ENCODE measurements at places on chromosomes 11 and 22. TPM values are rescaled to one million over a fixed set of nuclear protein-coding genes. Genes with fewer than 3 reads are reported as not detected.
A peak's percentile ranks its signal among the peaks of the same experiment; 100 is the strongest.

DNA sequence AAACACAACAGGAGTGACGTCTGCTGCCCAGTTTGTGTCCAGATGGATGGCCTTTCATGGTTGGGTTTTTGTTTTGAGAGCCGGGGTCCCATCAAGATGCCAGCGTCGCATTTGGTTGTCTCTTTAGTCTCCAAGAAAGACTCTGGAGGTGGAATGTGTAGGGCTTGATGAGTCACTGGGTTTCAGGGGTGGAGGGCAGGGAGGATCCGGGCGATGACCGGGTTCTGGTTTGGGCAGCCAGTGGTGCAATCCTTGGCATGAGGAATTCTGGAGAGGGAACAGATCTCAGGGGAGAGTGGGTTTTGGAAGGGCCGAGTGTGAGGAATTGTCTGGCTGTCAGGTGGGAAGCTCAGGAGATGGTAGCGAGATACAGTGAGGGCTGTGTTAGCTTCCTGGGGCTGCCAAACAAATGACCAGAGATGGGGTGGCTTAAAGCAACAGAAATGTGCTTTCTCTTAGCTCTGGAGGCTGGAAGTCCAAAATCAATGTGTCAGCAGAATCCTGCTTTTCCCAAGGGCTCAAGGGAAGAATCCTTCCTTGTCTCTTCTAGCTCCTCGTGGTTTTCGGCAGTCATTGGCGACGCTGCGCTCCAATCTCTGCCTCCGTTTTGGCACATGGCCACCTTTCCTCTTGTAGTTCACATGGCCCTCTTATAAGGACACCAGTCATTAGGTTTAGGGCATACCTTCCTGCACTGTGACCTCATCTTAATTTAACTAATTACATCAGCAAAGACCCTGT, 26.4 kb upstream of the PPFIA1 start:
- DNase-seq: no peak
- H3K27ac ChIP-seq: no peak overlapping the region
- no peaks in the 10 kb centered on the region for H3K27me3 ChIP-seq
- H3K4me3 ChIP-seq: no peak overlapping the region
- H3K4me1 ChIP-seq: no peaks in the 10 kb centered on the region
- no peaks in the 10 kb centered on the region for H3K36me3 ChIP-seq

DNA sequence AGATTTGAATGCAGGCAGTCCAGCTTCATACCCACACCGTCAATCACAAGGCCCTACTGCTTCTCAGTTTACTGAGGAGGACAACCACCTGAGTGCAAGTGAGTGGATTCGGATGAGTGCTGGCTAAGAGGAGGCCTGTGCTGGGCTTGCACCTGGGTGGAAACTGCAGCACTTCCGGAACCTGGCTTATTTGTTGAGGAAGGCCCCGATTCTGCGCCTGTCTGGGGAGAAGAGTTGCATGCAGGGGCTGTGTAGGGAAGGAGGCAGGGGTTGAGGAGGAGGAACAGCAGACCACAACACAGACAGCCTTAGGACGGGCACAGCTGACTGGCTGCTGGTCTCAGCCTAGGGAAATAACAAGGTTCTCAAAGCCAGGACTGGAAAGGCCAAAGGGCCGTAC, 20.8 kb downstream of the ABTB2 start:
- H3K36me3 ChIP-seq: no peaks in the 10 kb centered on the region
- H3K4me3 ChIP-seq: no peak overlapping the region
- H3K4me1 ChIP-seq: no peaks in the 10 kb centered on the region
- no peak for DNase-seq

- no peak overlapping the region for H3K4me3 ChIP-seq
- no peaks in the 10 kb centered on the region for H3K36me3 ChIP-seq
- H3K4me1 ChIP-seq: no peaks in the 10 kb centered on the region
- no peaks in the 10 kb centered on the region for H3K27me3 ChIP-seq
Measured at GRCh38 chr22:19035474-19036228, 86.6 kb downstream of the DGCR2 start.

DNA sequence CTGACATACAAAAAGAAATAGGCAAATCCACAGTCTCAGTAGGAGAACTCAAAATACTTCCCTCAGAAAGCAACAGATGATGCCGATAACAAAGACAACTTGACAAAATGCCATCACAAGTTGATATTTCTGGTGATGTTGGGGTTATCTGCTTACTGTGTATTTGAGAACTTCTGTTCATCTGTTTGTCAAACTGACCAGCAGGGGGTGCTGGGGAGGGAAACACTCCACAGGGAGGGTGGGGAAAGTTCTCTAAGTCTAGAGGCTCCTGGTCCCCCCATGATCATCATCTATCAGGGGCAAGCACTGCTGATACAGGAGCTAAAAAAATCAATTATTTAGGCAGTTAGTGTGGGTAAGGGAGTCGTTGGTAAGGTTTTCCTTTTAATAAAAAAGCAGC, 19.2 kb downstream of the GLYATL1 start:
- no peak overlapping the region for H3K27ac ChIP-seq
- no peaks in the 10 kb centered on the region for H3K27me3 ChIP-seq
- no peaks in the 10 kb centered on the region for H3K36me3 ChIP-seq
- H3K4me1 ChIP-seq: no peaks in the 10 kb centered on the region

GRCh38 chr22:19535001-19535400, 10.8 kb upstream of the CLDN5 start:
- no peak overlapping the region for H3K27ac ChIP-seq
- no peaks in the 10 kb centered on the region for H3K4me1 ChIP-seq
- no peaks in the 10 kb centered on the region for H3K36me3 ChIP-seq
- H3K4me3 ChIP-seq: no peak overlapping the region

- H3K4me3 ChIP-seq: no peak overlapping the region
- no peaks in the 10 kb centered on the region for H3K27me3 ChIP-seq
- H3K36me3 ChIP-seq: no peaks in the 10 kb centered on the region
- H3K4me1 ChIP-seq: peaks cover 16% of the 10 kb centered on the region
Measured at GRCh38 chr11:36447514-36447913, 62.6 kb downstream of the TRAF6 start.

DNA sequence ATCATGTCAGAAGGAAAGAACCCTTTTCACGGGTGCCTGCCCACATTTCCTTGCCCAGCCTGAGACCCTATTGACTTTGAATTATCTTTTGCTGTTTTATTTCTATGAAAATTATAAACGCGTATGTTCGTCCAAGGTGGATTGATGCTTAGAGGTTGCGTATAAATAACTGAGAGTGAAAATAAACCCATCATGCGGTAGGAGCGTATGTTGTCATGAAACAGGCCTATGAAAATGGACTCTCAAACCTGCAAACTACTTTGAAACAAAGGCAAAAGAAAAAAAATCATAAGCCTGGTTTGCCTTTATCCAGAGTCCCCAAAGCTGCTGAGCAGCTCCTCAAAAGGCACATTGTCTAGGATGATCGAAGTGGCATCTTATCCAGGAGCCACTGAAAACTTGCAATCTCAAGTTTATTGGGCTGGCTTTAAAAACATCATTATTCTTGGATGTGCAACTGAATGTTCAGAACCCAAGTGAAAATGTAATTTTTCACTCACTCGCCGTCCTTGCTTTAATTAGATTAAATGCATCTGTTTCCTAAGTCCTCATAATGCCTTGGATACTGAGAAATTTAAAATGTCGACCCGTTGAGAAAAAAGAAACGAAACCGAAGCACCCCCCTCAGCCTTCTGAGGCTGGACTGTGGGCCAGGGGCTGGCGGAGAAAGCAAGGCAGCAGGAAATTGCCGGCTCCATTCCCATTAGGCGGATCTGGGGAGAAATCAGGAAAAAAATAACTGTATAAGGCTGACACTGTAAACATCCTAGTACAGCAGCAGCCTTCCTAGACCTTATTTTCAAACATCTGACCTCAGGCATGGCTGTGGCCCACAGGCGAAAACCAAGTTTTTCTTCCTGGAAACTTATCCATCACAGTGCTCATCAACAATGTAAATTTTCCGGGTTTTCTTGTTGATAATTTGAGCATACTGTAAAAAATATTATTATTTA, 82.9 kb upstream of the PPARA start:
- H3K36me3 ChIP-seq: no peaks in the 10 kb centered on the region
- H3K4me3 ChIP-seq: peak overlapping the region; percentile 1
- H3K4me1 ChIP-seq: peaks cover 14% of the 10 kb centered on the region

DNA sequence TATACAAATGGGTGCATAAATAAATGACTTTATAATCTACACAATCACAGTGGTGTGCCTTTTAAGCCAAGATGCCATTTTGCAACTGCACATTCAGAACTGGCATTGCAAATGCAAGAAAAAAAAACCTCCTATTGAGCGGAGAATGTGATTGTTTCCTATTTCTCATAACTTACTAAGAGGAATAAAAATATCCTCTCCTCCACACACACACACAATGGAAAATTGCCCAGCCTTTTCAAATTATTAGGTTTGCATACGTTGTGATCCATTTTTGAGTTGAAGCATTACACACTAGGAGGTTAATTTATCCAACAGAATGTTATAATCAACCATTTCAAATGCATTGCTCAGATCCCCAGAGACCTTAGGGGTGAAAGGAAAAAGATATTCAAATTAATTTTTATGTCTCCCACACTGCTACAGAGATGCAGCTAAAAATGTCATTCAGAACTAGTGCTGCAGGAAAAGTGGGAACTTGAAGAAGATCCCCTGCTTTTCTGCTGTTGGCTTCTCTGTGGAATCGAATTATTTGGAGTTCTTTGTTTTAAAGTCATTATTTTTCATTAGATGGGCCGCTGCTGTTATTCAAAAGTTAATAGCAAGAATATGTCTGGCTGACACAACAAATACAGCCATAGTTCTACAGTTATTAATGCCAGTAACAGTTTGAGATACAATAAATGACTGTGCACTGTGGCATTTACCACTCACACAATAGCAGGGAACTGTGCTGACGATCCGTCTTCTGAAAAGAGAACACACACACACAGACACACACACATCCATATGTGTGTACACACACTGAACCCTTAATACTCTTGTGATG, 299.9 kb upstream of the ANO5 start:
- no peaks in the 10 kb centered on the region for H3K27me3 ChIP-seq
- H3K36me3 ChIP-seq: no peaks in the 10 kb centered on the region
- no peak for DNase-seq
- H3K4me3 ChIP-seq: no peak overlapping the region
- no peak overlapping the region for H3K27ac ChIP-seq
- no peaks in the 10 kb centered on the region for H3K4me1 ChIP-seq

DNA sequence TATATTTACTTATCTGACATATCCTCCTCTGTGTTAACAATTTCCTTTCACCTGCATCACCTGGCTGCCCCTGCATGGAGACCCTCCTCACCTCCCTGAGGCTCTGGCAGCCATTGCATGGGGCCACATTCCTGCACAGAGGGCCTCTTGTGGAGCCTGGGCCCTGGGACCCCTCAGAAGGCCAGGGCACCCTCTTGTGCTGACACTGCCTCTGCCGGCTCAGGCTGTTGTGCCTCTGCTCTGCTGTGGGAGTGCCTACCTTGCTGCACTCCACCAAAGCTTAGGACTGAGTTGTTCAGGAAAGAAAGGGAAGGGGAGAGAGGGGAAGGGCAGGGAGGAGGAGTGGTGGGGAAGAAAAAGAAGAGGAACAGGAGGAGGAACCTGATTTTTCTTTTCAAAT, 194.5 kb downstream of the ADAMTS15 start:
- H3K36me3 ChIP-seq: no peaks in the 10 kb centered on the region
- no peak for DNase-seq

DNA sequence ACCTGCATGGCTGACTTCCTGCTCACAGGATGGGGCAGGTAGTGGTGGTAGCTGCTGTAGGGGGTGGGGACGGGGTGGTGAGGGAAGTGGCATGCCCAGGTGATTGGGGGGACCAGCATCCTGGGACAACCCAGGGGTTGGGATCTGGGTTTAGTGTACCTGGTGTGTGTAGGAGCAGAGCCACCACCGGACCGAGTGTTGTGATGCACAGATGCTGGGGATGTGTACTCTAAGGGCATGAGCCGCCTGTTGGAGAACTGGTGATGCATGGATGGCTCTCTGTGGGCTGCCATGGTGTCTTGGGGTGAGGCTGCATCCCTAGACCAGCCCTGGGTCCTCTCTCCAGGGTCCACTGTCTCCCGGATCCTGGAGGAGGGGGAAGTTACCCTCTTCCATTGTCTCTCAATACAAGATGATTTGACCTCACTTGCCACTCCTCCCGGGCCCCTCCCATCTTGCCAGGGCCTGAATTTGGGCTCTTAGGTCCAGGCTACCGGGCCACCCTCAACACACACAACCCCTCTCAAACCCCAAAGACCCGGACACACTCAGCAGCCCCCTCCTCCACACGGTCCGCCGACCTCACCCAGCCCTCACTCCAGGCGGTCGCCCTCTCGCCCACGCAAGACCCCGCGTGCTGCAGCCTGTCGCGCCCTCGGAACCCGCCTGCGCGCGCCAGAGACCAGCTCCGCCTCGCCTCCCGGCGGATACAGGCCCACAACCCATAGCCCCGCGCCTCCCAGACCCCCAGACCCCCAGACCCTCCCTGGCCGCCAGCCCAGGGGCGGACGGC, 619 bp downstream of the LRRC75B start:
- peak overlapping the region; percentile 56 for H3K4me3 ChIP-seq
- H3K4me1 ChIP-seq: no peaks in the 10 kb centered on the region
- DNase-seq: no peak
- H3K27ac ChIP-seq: peak overlapping the region; percentile 22
- H3K36me3 ChIP-seq: no peaks in the 10 kb centered on the region

DNA sequence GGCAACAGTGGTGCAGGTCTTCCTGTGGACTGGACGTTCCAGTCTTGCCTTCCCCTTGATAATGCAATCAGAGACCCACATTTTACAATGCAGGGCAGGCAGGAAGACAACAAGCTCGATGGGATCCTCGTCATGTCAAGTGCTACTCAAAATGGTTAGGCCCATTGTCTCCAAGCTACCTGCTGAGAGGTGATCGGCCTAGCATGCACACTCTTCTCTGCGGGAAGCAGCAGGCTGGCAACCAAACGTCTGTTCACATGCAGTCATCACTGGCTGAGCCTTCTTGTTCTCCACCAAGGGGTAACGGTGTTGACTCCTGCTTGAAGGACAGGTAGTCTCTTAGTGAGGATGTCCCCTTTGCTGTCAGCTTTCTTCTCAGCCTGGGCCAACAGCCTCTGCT, 25.5 kb upstream of the CD82 start:
- no peak overlapping the region for H3K4me3 ChIP-seq
- no peaks in the 10 kb centered on the region for H3K4me1 ChIP-seq
- H3K36me3 ChIP-seq: no peaks in the 10 kb centered on the region
- no peak for DNase-seq
- no peak overlapping the region for H3K27ac ChIP-seq

GRCh38 chr11:31412946-31413345, 43.3 kb downstream of the DNAJC24 start:
- no peak overlapping the region for H3K27ac ChIP-seq
- H3K4me3 ChIP-seq: no peak overlapping the region
- no peaks in the 10 kb centered on the region for H3K36me3 ChIP-seq
- no peak for DNase-seq
- H3K4me1 ChIP-seq: no peaks in the 10 kb centered on the region

GRCh38 chr22:35838855-35839576, 121.3 kb downstream of the APOL5 start:
- peak overlapping the region; percentile 52 for H3K27ac ChIP-seq
- peak; percentile 64 for DNase-seq
- no peaks in the 10 kb centered on the region for H3K27me3 ChIP-seq
- H3K36me3 ChIP-seq: no peaks in the 10 kb centered on the region
- H3K4me3 ChIP-seq: peak overlapping the region; percentile 21

CCDC89 gene
- 1.7 TPM for total RNA-seq

MS4A14 gene
- 0.17 TPM for total RNA-seq

CATSPER1 gene
- not detected for total RNA-seq

C11orf52 gene
- total RNA-seq: 7.3 TPM

DGAT2 gene
- total RNA-seq: 3.0 TPM

CRYBB3 gene
- 0.48 TPM for total RNA-seq

SELENOH gene
- total RNA-seq: 86.9 TPM

KRTAP5-10 gene
- not detected for total RNA-seq

GUCY1A2 gene
- 0.77 TPM for total RNA-seq

DRICH1 gene
- total RNA-seq: 0.35 TPM

Measured in colonic mucosa (tissue), 4 donors.